Right hindlimb (tissue), 1 donor: ENCODE measurements at places on chromosomes 2 and 18.
A peak's percentile ranks its signal among the peaks of the same experiment; 100 is the strongest.

DNA sequence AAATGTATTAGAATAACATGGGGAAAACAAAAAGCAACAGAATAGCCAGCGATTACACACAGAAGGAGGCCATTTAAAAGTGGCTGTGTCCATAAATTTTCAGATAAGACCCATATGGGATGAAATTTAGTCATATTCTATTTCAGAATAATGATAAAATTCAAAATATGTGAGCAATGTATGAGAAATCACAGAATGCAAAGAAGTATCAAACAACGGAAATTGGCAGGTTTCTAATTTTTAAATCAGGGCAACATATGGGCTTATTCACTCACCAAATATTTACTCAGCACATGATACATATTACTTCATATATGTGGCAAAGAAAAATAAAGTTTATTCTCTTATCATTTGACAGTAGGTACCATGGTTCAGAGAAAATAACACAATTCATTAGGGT, 208.5 kb downstream of the GRB14 start:
- no peak for DNase-seq

DNA sequence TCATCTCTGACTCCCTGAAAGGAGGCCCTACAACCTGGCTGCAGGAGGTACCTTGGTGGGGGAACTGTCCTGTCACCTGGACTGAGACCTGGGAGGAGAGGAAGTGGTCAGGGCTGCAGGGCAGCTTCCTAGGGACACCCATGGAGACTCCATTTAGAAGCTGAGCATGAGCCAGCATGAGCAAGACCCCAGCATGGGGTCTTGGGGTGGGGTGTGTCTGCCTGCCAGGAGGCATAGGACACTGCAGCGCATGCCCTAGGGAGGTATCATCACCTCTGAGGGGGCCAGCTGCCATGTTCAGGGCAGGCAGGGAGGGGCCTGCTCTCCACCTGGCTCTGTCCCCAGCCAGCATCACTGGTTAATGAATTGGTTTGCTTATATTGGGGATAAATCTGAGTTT, 249.7 kb downstream of the CELF4 start:
- DNase-seq = no peak

DNA sequence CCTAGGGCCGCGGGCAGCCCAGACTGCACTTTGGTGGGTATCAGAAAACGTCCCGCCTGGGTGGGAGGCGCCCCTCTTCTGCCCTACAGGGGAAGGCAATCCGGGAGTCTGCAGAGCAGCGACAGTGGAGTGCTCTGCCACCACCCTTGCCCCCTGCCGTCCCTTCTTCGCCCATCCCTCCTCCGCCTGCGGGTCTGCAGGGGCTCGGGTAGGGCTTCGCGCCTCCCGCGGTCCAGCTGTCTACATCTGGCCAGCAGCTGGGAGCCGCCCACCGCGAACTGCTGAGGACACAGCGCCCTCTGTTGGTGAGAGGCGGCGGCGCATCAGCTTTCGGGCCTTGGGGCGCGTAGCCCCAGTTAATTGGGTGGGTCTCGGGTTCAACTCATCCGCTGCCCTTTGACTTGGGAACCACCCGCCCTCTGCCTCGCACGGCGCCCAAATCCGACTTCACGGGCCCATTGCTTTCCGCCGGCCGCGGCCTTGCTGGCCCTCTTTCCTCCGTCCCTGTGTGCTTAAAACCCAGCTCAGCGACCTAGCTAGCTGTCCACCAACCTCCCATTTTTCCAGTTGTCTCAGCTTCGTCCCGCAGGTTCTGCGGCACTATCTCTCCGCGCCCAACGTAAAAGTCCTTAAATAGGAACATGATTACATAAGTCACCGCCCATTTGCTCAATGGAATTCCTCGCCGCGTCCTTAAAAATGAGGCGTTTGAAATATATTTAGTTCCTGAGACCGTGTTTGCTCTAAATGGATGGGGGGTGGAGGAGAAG, 17.6 kb downstream of the WNT10A start:
- peak; percentile 75 for DNase-seq

- DNase-seq = no peak
These were observed 122.8 kb upstream of the LGALSL start for GRCh38 chr2:64331114-64331645.

DNA sequence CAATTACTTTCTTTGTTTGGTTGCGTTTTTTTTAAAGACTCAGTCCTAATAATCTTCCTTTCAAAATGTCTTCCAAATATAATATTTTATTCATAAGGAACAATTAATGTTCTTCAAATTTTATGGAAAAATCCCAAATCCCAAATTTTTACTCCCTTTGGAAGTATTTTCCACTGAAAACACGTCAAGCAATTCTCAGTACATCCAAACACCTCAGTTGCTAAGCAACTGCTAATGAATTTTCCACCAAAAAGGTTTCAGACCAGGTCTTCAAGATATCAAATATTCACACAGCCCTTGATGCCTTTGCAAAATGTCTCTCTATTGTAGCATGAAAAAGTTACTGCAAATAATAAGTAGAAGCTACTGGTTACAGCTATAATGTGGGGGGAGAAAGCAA, 140.1 kb downstream of the DSEL start:
- DNase-seq = no peak

GRCh38 chr18:58373481-58373880, 255.4 kb downstream of the ALPK2 start:
- no peak for DNase-seq

GRCh38 chr18:76886112-76886511, 63.8 kb downstream of the ZNF236 start:
- DNase-seq = no peak

DNA sequence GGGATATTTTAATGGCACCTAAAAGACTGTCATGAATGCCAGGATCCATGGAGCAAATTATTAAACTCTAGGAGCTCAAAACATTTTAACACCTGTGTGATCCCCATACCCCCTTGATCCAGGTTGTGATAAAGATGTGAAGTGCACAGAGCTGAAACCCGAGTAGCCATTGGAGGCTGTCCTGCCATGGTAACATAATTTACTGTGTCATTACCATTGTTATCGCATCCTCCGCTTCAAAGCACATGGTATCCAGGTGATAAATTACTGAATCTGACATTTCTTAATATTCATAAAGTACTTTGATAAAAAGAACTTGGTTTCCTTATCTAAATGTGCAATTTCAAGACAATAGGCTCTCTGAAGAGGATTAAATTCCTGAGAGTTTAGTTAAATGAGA, 109.3 kb downstream of the CHST9 start:
- DNase-seq = no peak

DNA sequence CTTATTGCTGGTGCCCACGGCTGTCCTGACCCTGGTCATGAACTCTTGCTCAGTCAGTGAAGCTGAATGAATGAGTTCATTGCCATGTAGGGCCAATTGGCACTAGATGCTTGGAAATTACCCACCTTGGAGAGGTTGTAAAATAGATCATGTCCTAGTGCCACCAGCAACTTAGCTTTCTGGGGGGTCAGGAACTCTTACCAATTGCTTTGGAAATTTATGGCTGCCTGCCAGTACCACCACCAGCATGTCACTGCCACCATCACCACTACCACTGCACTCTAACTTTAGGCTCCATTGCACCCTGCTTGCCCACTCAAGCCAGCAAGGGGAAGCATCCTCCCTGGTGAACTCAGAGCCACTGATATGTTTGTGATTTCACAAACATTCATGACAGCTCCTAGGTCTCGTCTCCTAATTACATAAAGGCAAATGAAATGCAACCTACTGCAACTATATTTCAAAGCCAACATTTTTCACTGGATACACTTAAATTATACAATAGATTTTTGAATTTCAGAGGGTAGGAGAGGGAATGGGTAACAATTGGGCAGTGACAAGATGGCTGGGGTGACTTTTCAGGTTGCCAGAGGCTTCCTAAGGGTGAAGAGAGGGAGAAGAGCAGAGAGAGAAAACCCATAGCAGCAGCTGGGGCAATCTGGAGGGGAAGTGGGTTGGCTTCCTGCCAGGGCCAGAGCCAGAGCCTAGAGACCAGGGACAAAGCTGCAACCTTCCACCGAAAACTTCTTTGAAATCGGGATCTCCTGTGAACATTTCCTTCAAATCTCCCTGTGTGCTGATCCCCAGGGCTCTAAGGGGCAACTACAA, 3.5 kb upstream of the EMILIN1 start:
- DNase-seq = peak; percentile 65

DNA sequence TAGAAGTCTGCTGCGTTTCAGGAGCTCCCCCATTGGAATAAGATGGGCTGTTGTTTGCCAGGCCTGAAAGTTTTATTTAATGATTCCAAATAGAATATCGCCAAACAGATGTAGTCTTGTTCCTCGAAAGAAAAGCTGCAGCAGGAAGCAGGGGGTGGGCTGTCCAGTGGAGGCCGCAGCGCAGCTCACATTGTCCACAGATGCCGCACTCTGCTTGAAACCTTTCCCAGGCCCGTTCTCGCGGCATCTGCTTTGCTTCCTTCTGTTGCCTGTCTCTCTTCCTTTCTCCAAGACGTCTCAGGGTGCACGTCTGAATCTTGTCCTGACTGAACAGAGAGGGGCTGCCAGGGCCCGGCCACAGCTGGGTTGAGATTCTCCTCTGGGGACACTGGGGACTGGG, 12.4 kb upstream of the IGFBP2 start:
- DNase-seq = peak; percentile 88

- no peak for DNase-seq
These were observed 451.1 kb upstream of the TRIB2 start for GRCh38 chr2:12265646-12266045.

- DNase-seq = no peak
These were observed 91.6 kb downstream of the FAM161A start for GRCh38 chr2:61762292-61762691.

- DNase-seq = no peak
These were observed 11.1 kb downstream of the TTL start for GRCh38 chr2:112493048-112493447.

GRCh38 chr2:223095207-223095606, 43.2 kb downstream of the KCNE4 start:
- DNase-seq = no peak

DNA sequence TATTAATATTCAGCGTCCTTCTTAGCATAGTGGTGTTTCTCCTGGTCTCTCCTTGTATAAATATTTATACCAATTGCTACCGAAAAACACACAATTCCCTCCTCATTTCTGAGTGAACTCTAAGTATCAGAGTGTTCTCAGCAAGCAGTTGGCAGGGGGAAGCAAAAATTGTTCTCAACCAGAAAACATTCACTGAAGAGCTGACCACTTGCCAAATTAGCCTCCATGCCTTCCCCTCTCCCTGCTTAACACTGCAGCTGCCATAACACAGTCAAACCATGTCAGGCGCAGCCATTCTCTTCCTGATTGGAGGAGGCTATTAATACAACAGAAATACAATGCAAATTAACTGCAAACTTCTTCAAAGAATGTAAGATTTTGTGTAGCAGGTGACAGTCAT, 105.0 kb downstream of the COL6A3 start:
- peak; percentile 61 for DNase-seq

- no peak for DNase-seq
These were observed 116.2 kb downstream of the USP34 start for GRCh38 chr2:61354543-61355197.

- no peak for DNase-seq
These were observed 277.8 kb upstream of the GYPC start for GRCh38 chr2:126378176-126378575.

- no peak for DNase-seq
These were observed 8.1 kb upstream of the SOS1 start for GRCh38 chr2:39128919-39129391.

GRCh38 chr18:47204908-47205522, 28.9 kb upstream of the IER3IP1 start:
- peak; percentile 28 for DNase-seq

DNA sequence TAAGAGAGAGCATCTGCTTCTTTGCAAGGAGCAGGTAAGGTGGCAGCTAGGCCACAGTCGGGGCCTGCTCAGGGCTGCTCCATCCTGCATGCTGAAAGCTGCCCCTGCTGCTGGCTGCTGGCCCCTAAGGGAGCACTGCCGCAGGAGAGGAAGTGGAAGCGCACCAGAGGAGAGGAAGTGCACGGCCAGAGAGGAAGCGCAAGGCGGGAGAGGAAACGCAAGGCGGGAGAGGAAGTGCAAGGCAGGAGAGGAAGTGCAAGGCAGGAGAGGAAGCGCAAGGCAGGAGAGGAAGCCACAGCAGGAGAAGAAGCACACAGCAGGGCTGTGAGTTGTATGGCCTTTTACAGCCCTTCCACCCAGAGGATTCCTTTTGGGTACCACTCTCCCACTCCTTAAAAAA, 539.0 kb upstream of the TNP1 start:
- DNase-seq = peak; percentile 24

DNA sequence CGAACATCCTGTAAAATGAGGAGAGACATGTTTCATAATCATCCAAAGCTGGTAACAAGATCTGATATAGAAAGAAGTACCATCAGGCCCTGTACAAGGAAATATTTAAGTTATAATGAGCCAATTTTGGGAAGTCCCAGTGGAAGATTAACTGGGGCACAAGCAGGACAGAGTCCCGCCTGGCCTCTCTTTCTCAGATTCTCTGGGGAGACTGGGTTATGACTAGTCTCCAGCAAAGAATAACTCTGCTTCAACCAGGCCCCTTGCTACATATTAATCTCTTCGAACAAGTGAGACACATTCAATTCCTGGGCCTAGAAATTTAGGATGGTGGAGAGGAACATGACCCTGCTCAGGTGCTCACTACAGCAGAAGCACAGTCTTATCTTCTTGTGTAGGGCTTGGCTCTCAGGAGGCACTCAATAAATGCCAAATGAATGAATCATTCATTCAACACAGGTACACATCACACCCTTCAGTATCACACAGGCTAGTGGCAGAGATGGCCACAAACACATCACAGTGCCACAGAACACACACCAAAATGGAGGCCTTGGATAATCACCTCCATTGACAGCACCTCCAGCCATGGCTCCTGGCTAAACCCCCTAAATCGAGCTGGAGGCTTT, 46.4 kb upstream of the RNF152 start:
- no peak for DNase-seq

DNA sequence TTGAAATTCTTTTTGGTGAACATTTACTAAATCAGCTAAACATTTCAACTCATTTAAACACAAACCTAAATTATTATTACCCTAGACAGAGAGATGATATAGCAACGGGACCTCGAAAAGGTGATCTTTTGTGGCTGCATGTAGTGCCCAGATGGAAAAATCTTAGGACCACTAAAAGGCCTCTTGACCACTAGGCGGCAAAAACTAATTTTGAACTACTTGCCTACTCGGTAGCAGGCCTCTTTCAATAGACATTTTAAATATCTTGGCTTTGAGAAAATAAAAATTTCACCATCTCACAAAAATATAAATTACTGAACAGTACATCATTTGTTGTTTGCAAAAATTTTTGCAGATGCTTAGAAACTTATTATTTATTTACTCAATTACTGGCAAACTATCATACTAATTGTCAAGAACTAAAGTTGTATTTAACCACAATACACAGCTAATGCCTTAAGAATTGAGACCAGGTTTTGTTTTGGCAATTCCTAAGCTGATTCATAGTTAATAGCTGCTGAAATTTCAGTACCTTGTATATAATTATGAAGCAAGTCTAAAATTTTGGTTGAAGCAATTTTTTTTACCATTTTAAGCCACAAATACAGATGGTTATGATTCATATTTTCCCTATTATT, 9.4 kb downstream of the COL3A1 start:
- DNase-seq = no peak
